ENCODE measurements at places on chromosomes 2 and 18. TPM values are rescaled to one million over a fixed set of nuclear protein-coding genes. Genes with fewer than 3 reads are reported as not detected.

GRCh38 chr18:13543811-13544732 is 182.3 kb downstream of the FAM210A start:
- H3K36me3 ChIP-seq = no peaks in the 10 kb centered on the region
- DNase-seq = no peak
- peaks cover 18% of the 10 kb centered on the region for H3K4me1 ChIP-seq
- no peak overlapping the region for H3K27ac ChIP-seq

ABCG8 gene
- not detected for total RNA-seq

GRCh38 chr18:23553887-23554286 is 32.4 kb downstream of the NPC1 start:
- no peak overlapping the region for H3K4me3 ChIP-seq
- no peak for DNase-seq
- H3K4me1 ChIP-seq = no peaks in the 10 kb centered on the region

ACADL gene
- total RNA-seq = 19.2 TPM

FOXD4L1 gene
- not detected for total RNA-seq

- no peak overlapping the region for H3K27ac ChIP-seq
- no peak overlapping the region for H3K4me3 ChIP-seq
- H3K4me1 ChIP-seq = no peaks in the 10 kb centered on the region
- H3K36me3 ChIP-seq = no peaks in the 10 kb centered on the region
- no peaks in the 10 kb centered on the region for H3K27me3 ChIP-seq
Observed at GRCh38 chr2:3141696-3142095, 235.9 kb downstream of the EIPR1 start.

FLACC1 gene
- 0.38 TPM for total RNA-seq

GRCh38 chr2:134988994-134989605 is 58.1 kb downstream of the MAP3K19 start:
- no peak for DNase-seq
- no peaks in the 10 kb centered on the region for H3K36me3 ChIP-seq
- no peaks in the 10 kb centered on the region for H3K4me1 ChIP-seq
- no peak overlapping the region for H3K27ac ChIP-seq
- no peak overlapping the region for H3K4me3 ChIP-seq
- H3K27me3 ChIP-seq = no peaks in the 10 kb centered on the region

Data from pancreas (tissue), 10 donors.